ENCODE measurements at places on chromosomes 3 and 15.
A peak's percentile ranks its signal among the peaks of the same experiment; 100 is the strongest.

DNA sequence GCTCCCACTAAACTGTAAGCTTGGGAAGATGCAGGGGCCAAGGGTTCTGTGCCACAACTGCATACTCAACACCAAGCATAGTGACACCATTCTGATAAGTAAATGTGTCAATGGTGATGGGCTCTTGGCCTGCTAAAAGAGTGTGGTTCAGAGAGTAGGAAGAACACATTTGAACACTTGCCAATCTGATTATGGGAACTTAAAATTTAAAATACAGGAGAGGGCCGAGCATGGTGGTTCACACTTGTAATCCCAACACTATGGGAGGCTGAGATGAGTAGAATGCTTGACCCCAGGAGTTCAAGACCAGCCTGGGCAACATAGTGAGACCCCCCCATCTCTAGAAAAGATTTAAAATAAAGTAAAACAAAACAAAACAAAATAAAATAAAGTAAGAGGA is 34.1 kb downstream of the PTPN9 start:
- no peak for DNase-seq

DNA sequence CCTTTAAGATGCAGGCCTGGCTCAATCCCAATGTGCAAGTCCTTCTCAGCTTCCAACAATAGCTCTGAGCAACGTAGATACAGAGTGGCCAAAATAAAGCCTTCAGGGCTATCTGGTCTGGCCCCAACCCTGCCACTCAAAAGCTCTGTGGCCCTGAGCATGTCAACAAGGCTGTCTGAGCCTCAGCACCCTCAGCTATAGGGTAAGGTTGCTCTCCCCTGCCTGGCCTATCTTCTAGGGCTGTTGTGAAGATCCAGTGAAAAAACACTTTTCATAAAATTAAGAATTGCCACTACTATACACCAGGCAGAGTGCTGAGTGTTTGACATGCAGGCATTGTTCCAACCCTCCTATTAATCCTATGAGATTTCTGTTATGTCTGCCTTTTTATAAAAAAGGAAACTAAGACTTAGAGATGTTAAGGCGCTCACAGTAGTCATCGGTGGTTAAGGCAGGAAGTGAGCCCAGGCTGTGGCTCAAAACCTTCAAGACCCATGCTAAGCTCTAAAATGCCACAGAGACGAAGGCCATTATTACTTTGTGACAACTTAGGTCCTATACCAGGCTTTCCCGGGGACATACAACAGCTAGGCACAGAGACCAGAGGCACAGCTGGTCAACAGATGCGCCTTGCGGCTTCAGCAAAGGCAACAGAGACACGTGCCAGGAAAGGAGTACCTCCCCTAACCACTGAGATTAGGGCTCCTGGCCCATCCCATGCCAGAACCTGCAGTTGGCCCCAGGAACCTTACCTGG is 5.1 kb downstream of the POLG start:
- DNase-seq, result no peak

- no peak for DNase-seq
These were observed 372.7 kb upstream of the ATP10A start for GRCh38 chr15:26235864-26236263.

DNA sequence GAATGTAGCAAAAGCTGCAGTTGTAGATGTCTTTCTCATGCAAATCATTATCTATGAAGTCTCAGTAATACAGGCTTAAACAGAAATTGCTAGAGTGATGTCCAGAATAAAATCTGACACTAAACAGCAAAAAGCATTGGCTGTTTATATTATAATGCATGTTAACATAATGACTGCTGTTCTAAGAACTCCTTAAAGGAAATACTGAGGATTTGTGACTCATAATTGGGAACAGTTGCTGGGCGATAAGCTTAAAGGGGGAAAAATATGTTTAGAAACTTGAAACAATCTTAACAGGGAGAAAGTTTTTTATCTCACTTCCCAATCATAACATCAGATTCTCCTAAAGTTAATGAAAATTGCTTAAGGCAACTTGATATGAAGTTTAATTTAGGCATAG is 17.5 kb downstream of the TIPARP start:
- no peak for DNase-seq

DNA sequence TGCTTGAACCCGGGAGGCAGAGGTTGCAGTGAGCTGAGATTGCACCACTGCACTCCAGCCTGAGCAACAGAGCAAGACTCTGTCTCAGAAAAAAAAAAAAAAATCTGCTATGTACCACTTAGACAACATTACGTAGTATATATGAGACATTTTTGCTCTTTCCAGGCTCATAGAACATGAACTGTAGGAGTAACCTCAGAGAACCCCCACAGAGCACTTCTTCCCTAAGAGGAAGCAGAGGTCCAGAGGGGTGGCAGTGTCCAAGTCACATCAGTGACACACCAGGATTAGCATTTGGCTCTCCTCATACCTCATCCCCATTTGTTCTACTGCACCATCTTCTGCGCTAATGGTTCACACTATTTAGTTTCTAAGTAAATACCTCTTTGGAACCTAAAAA is 33.7 kb downstream of the ARRDC4 start:
- no peak for DNase-seq

DNA sequence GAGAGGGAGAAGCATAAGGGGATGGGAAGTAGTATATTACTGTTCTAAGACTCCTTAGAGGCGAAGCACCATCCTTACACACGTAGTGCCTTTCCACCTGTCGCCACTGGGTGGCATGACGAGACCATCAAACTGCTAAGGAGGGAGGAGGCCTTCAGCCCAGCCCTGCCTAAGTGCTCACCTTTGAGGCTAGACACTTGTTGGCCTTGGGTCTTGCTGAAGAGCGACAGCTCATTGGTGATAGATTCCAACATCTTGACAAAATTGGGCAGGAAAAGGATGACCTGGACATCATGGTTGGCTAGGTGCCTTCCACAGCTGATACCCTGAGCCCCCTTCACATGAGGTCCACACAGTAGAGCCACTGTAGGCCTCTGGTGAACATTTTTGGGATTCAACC is 19.6 kb downstream of the CLK3 start:
- DNase-seq, result peak; percentile 88

- no peak for DNase-seq
These were observed 420.4 kb downstream of the TIGIT start for GRCh38 chr3:114714237-114714636.
